ENCODE measurements at places on chromosomes 1 and 21.

DNA sequence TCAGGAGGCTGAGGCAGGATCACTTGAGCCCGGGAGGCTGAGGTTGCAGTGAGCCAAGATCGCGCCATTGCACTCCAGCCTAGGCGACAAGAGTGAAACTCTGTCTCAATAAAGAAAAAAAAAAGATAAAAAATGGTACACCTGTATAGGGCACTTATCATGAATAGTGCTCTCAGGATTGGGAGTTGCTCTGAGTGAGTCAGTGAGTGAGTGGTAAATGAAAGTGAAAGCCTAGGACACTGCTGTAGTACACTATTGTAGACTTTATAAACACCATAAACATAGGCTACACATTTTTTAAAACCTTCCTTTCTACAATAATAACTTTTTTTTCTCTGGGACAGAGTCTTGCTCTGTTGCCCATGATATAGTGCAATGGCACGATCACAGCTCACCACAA, 16.8 kb downstream of the PHTF1 start:
- no peak for DNase-seq

GRCh38 chr1:167548059-167548932, 5.3 kb downstream of the CREG1 start:
- DNase-seq: no peak

DNA sequence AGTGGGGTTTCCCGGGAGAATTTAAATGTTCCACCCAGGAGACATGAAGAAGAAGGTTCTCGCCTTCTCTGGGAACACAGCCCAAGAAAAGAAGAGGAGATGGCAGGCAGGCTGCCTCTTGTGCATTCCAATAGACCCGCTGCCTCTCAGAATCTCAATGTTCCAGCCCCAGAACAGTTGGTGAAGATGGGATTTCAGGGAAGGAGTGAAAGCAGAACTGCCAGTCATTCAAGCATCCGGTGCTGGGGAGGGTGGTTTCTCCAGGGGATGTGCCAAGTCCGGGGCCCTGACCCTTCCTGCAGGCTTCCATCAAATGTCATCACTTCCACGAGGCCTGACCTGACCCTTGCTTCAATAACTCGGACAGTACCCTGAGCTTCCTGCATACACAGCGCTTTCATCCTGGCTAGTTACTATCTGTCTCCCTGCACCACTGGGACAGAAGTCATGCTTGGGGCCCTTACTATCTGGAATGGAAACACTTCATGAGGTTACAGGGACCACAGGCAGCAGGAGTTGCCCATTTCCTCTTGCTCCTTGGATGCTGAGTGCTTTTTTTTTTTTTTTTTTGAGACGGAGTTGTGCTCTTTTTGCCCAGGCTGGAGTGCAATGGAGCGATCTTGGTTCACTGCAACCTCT, 386.6 kb upstream of the POU3F1 start:
- DNase-seq: no peak

DNA sequence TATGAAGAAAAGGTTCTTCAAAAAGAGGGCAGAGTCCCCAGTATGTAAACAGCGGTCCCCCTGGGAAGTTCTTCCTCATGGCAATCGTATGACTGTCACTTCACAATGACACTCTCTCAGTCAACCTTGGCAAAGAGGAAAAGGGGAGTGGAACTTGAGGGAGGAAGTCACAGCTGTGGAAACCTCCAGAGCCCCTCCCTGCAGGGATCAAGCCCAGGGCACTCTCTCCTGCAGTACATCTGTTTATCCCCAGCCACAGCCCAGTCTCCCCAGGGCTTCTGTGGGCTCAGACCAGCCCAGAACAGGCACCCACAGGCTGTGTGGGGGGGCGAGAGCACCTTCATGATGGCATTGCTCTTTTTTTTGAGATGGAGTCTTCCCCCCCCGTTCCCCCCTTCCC, 2.0 kb downstream of the ATP13A2 start:
- DNase-seq: no peak

- DNase-seq: peak; percentile 77
Measured at GRCh38 chr1:8702850-8703810, 114.3 kb downstream of the RERE start.

- DNase-seq: no peak
Measured at GRCh38 chr1:38475624-38476005, 384.0 kb downstream of the RRAGC start.

- DNase-seq: no peak
Measured at GRCh38 chr1:197041486-197042353, 25.3 kb downstream of the F13B start.

Measured in stimulated activated CD4-positive, alpha-beta T cell treated with anti-CD3 and anti-CD28 coated beads, Interleukin-15, amount 100 ng/mL, for 24 hours (primary cell).